ENCODE measurements at places on chromosomes 12 and 14. TPM values are rescaled to one million over a fixed set of nuclear protein-coding genes. Genes with fewer than 3 reads are reported as not detected.

TAS2R50 gene
- not detected for total RNA-seq

OTOGL gene
- not detected for total RNA-seq

ASPG gene
- total RNA-seq: not detected

TC2N gene
- 3.0 TPM for total RNA-seq

FAM90A1 gene
- total RNA-seq: 0.23 TPM

SLC4A8 gene
- total RNA-seq: 1.1 TPM

SERPINA9 gene
- total RNA-seq: not detected

ESPL1 gene
- total RNA-seq: 40.1 TPM

METAP2 gene
- total RNA-seq: 82.2 TPM

Data from epithelial cell of proximal tubule (primary cell).